T follicular helper cell (primary cell): ENCODE measurements at places on chromosomes 7 and 10.

GRCh38 chr7:131540491-131541162 lies 15.8 kb downstream of the PODXL start:
- DNase-seq: no peak

DNA sequence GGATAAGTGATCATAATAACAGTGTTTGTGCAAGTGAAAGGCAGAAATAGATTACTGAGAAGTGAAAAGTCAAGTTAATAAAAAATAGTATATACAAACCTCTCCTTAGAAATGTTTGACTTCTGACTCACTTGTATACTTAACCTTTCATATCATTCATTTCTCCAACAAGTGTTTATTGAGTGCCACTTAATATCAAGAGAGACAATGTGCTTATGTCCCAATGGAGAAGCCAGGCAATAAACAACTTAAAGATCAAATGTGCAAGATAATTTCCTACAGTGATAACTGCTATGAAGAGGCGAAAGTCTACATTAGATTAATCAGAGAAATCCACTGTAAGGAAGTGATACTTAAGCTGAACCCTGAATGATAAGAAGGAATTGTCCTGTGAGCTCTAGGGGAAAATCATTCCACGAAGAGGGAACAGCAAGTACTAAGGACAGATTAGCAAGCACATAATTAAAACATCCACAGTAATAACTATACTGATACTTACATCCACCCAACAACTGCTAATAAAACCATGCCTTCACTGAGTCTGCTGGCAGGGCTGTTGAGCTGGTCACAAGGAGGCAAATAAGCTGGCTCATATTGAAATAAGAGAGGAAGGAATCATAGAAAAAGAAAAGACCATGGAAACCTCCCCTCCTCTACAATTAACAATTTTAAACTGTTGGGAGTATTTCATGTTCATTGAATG lies 203.5 kb downstream of the CTNNA3 start:
- DNase-seq: no peak

DNA sequence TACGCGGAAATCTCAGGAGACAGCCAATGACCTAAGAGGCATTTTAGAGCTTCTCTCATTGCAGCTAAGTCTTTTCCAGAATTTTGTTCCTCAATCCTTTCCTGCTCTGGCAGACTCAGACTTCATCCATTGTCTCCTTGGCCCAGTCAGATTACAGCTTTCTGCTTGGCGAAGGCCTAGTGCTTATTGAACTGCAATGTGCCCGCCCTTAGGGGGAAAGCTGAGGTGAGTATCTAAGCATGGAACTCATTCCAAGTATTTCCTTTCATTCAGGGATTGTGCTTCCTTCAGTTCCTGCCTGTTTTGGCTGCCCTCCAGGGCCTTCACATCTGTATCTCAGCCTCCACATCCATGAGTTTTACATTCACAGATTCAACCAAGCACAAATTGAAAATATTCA lies 37.5 kb downstream of the PRLHR start:
- DNase-seq: no peak

DNA sequence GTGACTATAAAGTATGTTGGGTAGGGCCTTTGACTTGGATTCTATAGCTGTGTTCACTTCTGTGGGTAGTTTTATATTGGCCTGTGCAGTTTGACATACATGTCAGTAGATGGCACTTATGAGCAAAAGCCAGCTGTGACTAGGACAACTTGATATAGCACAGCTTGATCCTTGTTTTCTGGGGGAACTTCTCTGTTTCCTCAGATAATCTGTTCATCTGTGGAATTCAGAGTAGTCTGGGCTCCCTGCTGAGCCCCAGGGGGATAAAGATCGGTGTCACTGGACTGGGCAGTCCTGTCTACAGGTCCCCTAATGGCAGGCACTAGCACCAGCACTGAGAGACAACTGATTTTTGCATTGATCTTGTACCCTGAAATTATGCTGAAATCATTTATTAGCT lies 25.4 kb downstream of the CYP2C9 start:
- DNase-seq: no peak

GRCh38 chr10:129277841-129278240 lies 189.2 kb upstream of the MGMT start:
- no peak for DNase-seq

DNA sequence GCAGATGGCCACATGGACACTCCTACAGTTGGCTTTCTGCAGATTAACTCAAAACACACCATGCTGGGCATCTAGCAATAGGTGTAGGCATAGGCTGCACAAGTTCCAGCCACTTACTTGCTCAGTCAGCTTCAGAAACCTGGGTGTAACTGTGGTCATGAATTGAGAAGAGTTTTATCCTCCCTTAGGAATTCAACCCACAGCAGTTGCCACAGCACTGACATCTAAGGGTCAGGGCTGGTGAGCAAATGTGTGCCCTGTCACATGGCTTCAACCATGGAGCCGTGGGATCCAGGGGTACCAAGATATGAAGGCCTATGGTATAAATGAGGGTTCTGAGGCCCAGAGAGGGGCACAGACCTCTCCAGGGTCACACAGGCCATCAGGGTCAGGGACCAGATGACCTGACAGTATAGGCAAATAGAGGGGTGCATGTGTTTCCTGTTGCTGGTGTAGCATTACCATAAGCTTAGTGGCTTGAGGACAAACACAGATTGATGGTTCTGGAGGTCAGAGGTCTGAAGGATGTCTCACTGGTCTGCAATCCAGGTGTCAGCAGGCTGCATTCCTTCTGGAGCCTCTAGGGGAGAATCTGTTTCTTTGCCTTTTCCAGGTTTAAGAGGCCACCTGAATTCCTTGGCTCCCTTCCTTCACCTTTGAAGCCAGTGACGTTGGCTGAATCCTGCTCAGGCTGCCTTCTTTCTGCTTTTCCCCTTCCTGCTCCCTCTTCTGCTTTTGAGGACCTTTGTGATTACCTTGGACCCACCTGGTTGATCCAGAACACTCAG lies 24.1 kb downstream of the MINDY4 start:
- DNase-seq: no peak

DNA sequence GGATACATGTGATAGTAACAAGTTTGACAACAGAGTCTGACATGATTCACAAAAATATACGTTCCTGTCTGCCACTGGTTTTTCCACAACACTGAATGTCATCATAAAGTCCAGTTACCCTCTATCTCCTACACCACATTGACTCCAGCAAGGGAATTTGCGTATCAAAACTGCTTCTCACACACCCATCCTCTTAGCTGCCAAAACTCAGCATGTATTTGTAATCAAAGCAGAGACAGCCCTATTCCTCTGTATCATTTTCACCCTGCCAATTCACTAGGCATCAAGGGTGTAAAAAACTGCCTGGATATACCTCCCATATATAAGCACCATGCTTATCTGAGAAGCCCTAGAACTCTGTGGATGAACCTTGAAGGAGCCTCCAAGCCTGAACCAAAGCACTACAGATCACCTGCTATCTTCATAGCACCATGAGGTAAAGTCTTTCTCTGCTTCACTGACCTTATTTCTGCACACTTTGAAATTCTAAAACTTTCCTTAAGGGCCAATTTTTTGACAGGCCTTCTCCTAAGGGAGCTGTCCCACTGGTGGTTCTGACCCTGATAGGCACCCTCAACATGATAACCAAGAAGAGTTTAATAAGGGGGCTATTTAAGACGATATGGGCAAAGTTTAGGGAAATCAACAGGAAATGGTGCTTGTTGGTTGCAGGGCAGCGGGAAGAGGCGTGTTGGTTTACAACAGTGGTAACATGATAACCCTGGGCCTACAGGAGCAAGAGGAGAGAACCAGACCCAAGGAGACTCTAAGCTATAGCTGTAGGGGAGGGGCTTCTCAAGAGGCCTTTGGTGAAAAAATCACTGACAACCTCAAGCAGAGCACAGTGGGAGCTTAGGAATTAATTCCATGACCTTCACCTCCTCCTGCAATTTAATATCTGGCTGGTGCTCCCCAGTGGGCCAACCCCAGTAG lies at the start of gene IFIT1B:
IFIT1B (plus strand) TSS at position 352 of the 933 bp plus-strand sequence; CDS start at position 432, 80 bp downstream.
- DNase-seq: no peak

DNA sequence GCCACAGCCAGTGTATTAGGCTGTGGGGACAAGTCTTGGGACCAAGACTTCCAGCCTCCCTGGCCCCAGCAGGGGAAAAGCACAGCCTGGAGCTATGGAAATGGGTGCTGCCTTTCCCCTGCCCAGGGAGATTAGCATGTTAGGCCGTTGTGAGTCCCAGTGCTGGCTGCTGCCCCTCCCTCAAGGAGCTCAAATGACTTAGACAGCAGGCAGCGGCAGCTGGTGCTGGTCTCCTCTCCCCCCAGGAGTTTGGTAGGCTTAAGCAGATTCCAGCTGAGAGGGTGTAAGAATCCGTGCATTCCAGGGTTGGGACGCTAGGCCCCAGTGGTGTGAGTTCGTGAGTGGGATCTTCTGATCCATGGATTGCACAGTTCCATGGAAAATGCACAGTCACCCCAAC lies 301.5 kb upstream of the PHF14 start:
- no peak for DNase-seq

- DNase-seq: no peak
Measured at GRCh38 chr7:111045449-111045848, 45.5 kb upstream of the LRRN3 start.

GRCh38 chr10:85446827-85447226 lies 919.8 kb downstream of the GRID1 start:
- no peak for DNase-seq

- DNase-seq: no peak
Measured at GRCh38 chr7:127667017-127667670, 15.2 kb downstream of the SND1 start.

DNA sequence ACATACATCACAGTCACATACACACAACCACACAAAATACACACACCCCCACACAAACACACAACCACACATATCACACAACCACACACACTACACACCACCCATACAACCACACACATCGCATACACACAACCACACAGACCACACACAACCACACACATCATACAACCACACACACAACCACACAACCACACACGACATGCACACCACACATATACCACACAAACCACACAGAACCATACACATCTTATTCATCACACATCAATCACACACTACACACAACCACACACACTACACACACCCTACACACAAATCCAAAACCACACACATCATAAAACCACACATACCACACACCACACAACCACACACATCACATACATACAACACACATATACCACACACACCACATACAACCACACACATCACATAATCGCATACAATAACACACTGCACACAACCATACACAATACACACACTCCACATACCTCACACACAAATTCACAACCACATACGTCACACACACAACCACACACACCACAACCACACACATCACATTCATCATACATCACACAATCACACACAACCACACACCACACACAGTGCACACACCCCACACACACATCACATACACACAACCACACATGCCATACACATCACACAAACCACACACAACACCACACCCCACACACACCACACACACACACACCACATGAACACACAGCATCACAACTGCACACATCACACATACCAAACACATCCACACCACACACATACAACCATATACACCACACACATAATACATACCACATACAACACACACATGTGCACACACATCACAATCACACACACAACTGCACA lies 30.4 kb downstream of the GPRIN2 start:
- DNase-seq: no peak

- DNase-seq: no peak
Measured at GRCh38 chr10:95896071-95896850, 11.5 kb upstream of the CC2D2B start.

- no peak for DNase-seq
Measured at GRCh38 chr10:96720422-96721206, at the start of gene PIK3AP1. PIK3AP1 (minus strand) TSS chr10:96720514; CDS start chr10:96720394, 120 bp downstream.

DNA sequence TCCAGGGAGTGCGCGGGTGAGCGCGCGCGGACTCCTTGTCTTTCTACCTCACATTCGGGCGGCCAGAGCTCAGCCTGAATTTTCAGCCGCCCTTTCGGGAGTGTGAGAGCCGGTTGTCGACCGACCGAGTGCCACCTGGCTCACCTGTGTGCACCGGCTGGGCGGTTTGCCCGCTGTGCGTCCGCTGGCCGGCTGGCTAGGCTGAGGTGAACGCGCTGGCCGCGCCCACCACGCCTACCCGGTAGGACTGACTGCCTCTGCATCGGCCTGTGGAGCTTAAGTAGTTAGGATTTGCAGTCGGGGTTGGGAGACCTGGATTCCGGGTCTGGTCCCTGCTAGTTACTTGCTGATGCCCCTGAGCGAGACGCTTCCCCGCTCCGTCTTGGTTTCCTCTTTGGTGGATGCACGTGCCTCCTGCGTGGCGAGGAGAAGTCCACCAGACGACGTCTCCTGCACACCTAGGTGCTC lies 553 bp downstream of the TSPAN15 start:
- DNase-seq: no peak

DNA sequence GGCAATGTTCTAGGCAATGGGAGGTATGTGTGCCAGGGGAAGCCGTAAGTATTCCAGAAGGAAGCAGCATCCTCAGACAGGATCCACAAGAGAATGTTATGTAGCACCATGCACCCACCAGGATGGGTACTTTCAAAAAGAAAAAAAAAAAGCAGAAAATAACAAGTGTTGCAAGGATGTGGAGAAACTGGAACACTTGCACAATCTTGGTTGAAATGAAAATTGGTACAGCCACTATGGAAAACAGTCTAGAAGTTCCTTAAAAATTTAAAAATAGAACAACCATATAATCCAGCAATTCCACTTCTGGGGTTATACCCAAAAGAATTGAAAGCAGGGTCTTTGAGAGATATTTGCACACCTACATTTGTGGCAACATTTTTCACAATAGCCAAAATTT lies 20.2 kb downstream of the C10orf71 start:
- DNase-seq: no peak

DNA sequence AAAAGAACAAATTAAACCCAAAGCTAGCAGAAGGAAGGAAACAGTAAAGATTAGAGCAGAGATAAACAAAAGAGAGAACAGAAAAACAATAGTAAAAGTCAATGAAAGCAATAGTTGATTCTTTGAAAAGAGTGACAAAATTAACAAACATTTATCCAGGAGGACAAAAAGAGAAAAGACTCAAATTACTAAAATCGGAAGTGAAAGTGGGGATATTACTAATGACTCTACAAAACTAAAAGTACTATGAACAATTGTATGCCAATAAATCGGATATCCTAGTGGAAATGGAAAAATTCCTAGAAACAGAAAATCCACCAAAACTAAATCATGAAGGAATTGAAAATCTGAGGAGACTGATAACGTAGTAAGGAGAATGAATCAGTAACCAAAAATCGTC lies 96.3 kb downstream of the SNX13 start:
- DNase-seq: no peak

- no peak for DNase-seq
Measured at GRCh38 chr10:5184987-5185775, at the start of gene AKR1C8. AKR1C8 (minus strand) TSS chr10:5185150; CDS start chr10:5185104, 46 bp downstream.

- no peak for DNase-seq
Measured at GRCh38 chr7:3140834-3141233, 97.2 kb upstream of the CARD11 start.

GRCh38 chr10:5976512-5977470 lies 552 bp downstream of the IL15RA start:
- no peak for DNase-seq

- DNase-seq: peak; percentile 63
Measured at GRCh38 chr7:44914992-44915607, 29.8 kb upstream of the PURB start.
